ENCODE measurements at places on chromosomes 1 and 21.

DNA sequence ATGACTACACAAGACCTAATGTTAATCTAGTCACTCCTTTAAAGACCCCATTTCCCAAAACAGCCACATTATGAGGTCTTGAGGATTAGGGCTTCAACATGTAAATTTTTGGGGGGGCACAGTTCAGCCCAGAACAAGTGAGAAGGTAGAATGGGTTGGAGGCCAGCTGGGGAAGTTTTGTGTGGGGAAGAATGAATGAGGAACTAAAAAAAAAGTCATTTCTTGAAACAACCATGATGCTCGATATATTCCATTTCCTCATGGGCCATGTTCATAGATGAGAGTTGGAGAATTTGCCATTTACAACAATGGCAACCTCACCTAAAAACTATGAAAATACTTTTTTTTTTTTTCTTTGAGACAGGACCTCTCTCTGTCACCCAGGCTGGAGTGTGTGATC lies 14.5 kb downstream of the NLRP3 start:
- no peak for DNase-seq

- no peak for DNase-seq
Measured at GRCh38 chr21:14752345-14752909, 206.3 kb upstream of the SAMSN1 start.

- peak; percentile 8 for DNase-seq
Measured at GRCh38 chr1:30732277-30732996, 9.1 kb upstream of the MATN1 start.

DNA sequence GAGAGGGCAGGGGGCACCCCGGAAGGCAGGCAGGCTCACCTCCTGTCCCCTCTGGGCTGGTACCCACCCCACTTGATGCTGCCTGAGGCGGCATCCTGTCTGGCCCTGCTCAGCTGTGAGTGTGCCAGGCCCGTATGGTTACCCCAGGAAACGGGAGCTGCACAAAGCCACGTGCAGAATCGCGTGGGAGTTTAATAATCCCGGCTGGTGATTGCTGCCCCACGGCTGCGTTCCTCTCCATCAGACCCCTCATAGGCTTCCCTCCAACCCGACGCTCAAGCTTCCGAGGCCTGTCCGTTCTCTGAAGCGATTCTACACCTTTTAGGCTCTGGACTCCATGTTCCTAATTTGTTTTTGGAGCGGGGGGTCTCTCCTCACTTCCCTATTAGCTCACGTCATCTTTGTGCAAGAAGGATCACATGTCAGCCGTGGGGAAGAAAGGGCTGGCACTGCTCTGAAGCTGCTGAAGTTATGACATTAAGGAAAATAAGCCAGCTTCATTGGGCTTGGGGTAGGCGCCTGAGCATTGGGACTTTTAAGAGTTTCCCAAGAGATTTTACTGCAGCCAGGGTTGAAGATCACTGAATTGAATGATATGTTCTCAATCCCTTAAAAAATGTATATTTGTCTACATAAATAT lies 1.1 kb upstream of the B3GALT5 start:
- no peak for DNase-seq

- DNase-seq: no peak
Measured at GRCh38 chr21:44959376-44960091, 19.7 kb downstream of the SLX9 start.

DNA sequence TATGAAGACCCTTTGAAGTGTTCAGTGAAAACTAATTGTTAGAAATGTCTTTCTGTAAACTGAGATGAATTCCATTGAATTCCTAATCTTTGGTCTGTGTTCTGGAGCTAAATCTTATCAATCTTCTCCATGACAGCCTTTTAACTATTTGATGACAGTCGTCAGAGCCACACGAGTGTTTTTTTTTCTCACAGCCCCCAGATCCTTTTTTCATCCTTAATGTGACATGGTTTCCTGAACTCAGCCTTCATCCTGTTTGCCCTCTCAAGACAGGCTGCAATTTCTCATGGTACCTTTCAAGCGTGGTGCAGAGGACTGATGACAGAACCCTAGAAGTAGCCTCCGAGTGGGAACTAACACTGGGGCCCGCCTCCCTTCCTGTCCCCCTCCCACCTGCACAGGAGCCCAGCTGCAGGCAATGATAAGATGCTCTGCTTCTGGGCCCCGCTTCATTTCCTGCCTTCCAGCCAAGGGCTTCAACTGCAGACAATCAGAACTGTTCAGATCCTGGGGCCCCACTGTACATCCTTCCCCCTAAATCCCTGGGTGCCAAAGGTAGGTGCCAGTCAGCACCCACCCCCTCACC lies 114.6 kb upstream of the VAV3 start:
- no peak for DNase-seq

- DNase-seq: no peak
Measured at GRCh38 chr1:2595261-2595811, 8.8 kb downstream of the PRXL2B start.

- DNase-seq: no peak
Measured at GRCh38 chr1:176480750-176481149, 17.8 kb downstream of the PAPPA2 start.

DNA sequence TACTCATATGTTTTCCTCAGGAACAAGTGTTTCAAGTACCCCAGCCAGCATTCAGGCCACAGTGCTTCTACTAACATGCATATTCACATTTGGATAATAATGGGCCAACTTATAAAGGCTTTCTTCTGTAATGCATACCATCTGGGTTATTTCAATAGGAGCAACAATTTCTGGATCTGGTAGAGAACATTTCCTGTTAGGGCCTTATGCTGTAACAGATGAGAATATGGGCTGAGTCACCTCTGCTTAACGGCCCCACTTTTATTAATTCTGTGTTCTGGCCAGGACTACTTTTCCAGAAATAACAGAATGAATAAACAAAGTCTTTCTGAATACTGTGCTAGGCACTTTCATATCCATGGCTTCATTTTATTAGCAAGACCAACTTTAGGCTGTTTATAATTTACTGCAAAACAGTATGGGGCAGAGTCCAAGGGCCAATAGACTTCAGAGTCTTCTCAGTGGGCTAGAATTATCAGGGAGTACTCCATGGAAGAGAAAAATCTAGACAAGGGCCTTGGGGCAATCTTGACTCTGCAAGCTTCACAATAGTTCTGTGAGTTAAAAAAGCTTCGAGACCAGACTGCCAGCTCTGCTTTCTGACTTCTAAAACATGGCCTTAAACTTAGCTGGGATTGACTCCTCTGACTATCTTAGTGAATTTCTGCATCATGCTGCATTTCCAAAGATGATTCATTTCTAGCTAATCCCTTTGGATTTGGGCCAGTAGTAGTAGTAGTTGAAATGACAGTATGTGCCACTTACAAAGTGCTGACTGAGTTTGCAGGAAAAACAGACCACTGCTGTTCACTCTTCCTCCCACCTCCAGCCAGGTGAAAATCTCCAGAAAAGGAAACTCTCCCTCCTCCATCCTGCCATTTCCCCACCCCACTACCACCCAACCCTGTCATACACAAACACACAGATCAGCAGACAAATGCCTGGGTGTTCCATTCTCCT lies 8.2 kb upstream of the SSX2IP start:
- no peak for DNase-seq

DNA sequence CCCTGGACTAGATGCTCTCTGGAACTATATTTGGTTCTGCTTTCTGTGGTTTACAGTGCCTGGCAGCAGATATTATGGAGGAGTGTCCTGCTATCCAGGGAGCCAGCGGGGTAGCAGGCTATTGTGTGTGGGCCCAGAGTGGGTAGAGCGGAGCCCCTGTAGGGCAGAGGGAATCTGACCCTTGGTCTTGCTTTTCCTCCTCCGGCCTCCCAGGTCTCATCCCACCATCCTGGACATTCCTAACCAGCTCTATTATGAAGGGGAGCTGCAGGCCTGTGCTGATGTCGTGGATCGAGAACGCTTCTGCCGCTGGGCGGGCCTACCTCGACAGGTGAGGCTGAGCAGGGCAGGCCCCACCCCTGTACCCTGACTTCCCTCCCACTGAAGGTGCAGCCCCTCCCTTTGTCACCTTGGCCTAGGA lies 9.1 kb downstream of the RHOC start:
- no peak for DNase-seq

DNA sequence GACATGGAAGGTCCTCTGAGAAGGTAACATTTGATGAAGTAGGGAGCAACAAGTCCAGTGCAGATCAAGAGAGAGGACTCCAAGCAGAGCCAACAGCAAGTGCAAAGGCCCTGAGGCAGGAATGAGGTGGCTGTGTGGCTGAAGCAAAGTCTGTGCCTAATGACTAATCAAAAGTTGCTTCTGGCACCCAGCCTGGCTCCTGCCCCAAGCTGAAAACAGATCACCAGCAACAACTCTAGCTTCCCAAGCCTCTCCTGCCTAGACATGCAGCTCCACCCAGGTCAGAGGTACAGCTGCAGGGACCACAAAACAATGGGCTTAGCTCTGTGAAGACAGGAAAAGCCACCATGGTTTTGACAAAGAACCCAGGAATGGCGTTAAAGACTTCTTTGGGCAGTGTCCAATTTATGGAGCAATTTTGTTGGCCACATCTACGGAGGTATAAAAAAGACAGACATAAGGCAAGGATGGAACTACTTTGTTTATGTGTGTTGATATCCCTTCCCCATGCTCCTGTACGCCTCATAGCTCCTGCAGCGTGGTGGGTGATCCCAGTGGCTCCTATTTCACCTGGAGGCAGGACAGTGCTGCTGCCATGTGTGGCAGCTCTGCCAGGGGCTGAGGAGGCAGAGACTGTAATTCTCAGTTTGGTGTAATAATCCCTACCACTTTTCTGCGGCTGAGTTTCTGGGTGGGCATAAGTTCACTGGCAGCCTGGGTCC lies 26.4 kb upstream of the IGSF3 start:
- DNase-seq: no peak

DNA sequence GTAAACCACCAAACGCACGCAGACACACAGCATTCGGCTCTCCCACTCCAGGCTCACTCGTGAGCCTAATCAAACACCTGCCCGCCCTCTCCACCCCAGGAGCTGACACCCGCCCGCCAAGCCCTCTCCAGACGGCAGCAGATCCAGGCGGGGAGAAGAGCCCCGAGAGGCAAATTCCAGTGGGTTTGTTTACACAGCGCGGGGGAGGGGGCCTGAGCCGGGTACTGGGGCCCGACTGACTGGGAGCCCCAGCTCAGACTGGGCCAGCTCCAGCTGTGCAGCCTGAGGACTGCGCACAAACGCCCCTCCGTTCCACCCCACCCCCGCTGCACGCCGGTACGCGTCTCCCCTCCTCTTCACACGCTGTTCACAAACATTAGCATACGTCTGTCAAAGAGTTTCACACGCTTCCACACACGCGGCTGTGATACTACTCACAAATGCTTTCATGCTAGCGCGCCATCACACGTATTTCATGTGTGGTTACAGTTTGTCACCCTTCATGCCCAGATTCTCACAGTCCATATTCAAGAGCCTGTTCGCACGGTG lies 1.0 kb upstream of the EFNA1 start:
- DNase-seq: peak; percentile 79

- no peak for DNase-seq
Measured at GRCh38 chr1:86365896-86366295, 30.2 kb downstream of the ODF2L start.

GRCh38 chr1:71240656-71241055 lies 159.8 kb upstream of the ZRANB2 start:
- DNase-seq: no peak

Data from midbrain (tissue), 1 donor.